Bronchial epithelial cell (primary cell): ENCODE measurements at places on chromosomes 13 and 19. TPM values are rescaled to one million over a fixed set of nuclear protein-coding genes. Genes with fewer than 3 reads are reported as not detected.
A peak's percentile ranks its signal among the peaks of the same experiment; 100 is the strongest.

GRCh38 chr13:27006519-27007161 is 165.0 kb downstream of the USP12 start:
- DNase-seq, result no peak

GRCh38 chr13:100597253-100597652 is 8.7 kb upstream of the GGACT start:
- no peak for DNase-seq

GRCh38 chr19:51750400-51751094 is 1.1 kb downstream of the FPR1 start:
- no peak for DNase-seq

DNA sequence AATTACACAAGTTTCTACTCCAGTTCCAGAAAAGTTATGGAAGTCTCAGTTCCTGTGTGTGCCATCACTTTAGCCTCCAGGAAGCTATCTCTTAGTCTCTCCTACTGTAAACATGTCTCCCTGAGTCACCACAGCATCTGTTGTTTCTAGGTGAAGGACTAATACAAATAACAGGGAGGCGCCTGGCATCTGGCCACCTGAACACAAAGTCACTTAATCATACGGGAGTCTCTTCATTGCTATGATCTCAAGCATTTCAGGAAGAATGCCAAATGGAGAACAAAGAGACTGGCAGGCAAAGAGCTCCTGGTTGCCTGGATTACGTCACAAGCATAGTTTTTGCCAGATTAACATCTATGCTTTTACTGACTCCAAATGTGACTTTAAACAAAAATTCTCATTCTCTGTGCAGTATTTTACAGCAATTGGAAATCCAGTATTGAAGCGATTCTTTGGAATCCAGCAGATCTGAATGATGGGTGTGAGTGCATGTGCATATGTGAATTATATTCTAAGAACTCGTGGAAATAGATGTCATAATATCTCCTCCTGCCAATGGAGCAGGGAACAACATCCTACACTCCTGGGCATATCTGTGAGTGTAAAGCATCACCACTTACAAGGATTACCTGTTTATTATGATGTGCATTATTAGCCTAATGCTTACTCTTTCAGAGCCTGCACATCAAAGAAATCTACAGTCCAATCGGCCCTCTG is 572.8 kb downstream of the PCDH9 start:
- peak; percentile 100 for DNase-seq

The EXOC3L2 gene
- total RNA-seq, result not detected in 2 replicates

The SNAPC2 gene
- 13.4 and 15.9 TPM in 2 replicates for total RNA-seq
